Activated T-helper 1 cell treated with Interleukin-2 at 50 U/mL for 16 hours (primary cell): ENCODE measurements at places on chromosomes 3 and 15.

GRCh38 chr3:177351206-177351605, 153.9 kb upstream of the TBL1XR1 start:
- DNase-seq = no peak

DNA sequence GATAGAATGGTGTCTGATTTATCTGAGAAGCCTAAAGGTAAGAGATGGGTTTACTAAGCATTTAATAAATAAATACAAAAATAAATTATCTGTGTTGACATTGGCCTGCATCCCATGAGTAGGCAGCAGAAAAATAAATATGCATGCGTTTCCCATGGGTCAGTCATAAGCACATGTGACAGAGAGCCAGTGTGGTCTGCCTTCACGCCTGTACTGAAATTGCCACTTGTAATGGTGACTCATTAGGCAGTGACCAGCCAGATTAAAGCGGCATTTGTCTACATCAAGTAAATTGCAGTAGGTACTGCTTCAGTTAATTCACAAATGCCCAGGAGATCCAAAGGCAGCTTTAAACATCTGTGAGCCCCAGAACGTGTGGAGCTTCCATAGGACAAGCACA, 399.6 kb downstream of the NAALADL2 start:
- DNase-seq = no peak

DNA sequence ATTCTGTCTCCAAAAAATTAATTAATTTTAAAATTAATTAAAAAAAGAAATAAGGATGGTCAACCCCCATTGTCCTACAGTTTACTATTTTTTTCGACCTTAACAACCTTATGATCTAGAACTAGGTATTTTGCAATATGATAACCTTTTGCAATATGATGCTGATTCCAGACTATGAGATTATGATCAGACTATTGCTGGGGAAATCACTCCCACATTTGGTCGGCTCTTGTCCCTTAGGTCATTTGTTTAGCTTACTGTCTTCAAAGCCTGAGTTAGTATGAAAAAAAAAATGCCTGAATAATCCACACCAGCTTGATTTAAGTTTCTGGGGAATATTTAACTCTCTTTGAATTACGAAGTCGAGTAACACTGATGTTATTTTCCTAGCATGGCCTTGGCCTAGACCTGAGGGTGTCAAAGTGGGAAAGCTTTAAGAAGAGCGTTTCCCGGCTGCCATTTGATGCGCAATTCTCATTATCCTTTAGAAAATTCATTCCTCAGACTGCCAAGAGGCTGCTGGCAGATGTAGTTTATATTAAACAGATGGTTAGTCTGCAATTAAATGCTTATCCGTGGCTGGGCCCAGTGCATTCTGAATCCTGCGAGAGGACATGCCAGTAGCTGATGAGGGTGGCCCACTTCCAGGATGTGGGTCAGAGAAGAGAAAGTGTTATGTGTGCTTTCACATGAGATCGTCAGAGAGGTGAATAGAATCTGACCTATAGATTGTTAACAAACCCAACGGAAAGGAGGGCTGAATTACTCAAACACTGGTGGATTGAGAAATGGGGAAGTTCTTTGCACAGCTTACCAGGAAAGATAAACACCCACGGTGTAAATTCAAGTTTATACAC, 496.0 kb upstream of the THBS1 start:
- DNase-seq = no peak

- DNase-seq = no peak
Observed at GRCh38 chr3:15458212-15458780, 30.9 kb downstream of the EAF1 start.

DNA sequence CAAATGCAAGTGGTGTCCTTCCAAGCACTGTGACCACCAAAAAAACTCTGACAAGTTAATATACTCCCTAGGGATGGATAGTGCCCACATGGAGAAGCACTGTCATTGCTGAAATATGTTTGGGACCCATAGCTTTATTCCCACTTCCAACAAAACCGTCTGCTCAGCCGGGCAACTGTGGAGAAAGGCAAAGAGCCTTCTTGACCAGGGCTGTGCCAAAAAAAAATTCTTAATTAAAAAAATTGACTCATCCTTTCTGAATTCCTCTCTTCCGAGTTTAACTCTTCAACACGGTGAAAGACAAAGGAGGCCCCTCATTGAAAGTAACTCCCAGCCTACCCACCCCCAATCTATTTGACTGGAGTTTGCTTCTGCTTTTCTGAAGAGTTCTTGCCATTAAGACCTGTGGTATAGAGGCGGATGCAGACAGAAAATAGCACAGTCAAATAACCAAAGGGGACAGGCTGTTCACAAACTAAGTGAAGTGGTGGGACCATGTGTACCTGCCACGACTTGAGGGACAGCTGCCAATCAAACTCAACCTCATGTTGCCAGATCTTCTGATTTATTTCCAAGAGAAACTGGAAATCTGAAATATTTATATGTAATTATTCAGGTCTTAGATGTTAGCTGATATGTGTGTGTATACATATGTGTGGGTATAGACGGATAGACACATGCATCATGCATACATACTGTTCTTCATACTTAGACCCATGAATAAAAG, 135.4 kb upstream of the PFN2 start:
- no peak for DNase-seq

DNA sequence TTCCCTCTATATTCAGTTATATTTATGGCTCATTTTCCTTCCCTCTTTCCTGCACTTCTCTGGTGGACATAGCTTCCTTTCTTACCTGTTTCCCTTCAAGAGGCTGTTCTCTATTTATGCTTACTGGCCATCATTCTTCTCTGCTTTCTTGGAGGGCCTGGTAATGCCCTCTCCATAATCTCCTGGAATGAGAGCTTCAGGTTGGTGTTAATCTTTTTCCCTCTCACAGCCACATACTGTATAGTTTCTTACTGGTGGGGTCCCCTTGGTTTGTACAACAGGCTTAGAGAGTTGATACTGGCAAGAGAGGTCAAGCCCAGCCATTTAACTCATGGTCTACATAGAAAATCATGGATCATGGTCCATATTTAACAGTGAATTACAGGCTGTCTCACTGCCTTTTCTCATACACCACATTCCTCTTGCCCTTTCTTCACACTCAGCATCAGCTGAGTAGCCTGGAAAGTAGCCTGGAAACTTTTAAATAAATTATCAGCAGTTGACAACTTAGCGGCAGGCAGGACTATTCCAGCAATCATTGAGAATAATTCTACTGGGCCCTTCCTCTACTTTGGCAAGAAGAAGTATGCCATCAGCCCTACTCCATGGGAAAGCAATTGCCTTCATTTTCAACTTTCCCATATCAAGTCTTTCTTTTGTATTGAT, 38.0 kb upstream of the DPH6 start:
- no peak for DNase-seq

DNA sequence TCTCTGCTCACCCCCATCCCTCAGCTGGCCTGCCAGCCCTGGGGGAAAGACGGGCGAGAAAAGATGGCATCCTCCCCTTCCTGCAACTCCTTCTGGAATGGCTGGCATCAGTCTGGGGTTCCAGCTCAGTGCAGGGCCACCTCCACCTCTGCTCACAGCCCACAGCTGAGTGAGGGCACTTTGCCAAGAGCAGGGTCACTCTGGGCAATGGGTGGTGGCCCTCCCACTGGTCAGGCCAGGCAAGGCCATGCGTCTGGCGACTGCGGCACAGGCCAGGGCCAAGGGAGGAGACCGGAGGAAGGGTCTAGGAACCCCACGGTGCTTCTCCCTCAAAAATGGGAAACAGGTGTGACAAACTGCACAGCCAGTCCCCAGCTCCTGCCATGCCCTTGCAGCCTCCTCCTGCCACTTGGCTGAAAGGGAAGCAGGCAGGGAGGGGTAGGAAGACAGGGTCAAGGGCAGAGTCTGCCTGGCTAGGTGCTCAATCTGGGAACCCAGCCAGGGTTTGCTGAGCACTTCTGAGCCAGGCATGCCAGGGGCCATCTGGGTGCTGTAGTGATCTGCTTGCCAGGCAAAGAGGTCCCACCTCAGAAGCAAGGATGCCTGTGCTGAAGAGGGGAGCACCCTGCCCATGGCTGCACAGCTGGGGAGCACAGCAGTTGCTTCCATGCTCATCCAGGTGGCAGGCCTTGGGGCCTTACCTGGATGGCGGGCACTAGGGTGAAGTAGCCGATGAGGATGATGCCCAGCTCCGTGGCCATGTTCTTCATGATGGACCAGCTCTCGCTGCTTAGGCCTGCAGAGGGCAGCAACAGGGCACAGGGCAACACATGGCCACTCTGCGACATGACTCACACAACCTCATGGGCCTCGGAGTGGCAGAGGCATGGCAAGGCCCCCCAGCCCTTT, 41.2 kb downstream of the PTPN23 start:
- no peak for DNase-seq

- no peak for DNase-seq
Observed at GRCh38 chr3:124763206-124763605, 33.0 kb downstream of the UMPS start.

GRCh38 chr3:142990721-142991120, 10.6 kb upstream of the U2SURP start:
- no peak for DNase-seq

DNA sequence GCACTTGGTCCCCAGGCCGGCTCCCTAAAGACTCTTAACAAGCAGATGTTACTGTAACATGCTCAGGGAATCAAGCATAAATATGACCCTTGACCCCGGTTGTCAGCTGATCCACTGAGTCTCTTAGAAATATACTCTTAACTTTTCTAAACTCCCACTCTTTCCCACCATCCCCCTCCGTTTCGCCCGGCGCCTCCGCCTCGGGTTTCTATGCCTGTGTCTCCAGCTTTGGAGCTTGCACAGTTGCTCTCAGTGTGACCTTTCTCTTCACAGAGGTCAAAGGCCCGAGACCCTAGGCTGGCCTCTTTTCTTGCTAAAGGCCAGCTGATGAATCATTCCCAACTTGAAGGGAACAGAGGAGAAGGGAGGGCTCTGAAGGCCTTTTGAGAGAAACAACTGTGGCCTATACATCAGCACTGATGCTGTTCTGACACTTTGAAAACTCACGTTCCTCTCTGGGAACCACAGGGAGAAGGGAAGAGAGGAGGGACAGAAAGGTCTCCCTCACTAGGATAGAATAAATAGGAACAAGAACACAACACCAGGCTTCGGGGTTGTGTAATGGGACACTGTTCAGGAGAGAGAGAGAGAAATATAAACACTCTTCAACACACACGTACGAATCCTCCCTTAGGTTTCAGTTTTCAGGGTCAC, 484.5 kb upstream of the NR2F2 start:
- no peak for DNase-seq
